ENCODE measurements at places on chromosomes 1 and 21.

DNA sequence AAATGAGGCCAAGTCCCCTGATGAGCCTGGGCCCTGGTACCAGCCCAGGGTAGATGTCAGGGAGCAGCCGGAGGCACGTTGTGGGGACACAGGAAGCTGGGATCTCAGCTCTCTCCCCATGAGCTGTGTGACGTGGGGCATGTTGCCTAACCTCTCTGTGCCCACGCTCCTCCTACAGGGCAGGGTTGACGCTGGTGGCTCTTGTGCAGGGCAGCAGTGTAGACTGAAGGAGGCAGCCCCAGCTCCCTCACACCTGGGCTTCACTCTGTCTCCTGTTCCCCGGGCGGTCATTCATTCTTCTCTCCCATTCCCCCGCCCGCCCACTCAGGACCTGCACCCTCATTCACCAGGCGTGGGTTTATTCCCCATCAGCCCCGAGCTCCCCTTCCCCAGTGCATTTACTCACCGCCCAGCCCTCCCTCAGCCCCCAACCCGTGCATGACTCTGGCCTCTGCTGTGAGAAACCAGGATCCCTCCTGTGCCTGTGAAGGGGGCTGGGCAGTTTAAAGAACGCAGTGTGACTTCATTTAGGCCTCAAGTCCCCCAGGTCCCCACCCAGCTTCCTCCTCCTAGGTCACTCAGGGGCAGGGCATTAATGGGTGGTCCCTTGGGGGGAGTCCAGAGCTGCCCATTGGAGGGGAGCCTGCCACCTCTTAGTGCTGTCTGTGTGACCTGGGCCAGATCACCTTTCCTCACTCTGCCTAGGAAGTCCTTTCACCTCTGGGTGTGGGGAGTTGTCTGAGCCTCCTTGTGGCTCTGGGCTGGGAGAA is 285.7 kb downstream of the PTPRU start:
- no peak for DNase-seq

GRCh38 chr1:188170411-188170810 is 1341.7 kb downstream of the PLA2G4A start:
- DNase-seq: peak; percentile 75

GRCh38 chr1:207619871-207620542 is 24.9 kb upstream of the CR1L start:
- DNase-seq: peak; percentile 43

GRCh38 chr21:42671778-42672593 is 18.6 kb downstream of the PDE9A start:
- peak; percentile 97 for DNase-seq

DNA sequence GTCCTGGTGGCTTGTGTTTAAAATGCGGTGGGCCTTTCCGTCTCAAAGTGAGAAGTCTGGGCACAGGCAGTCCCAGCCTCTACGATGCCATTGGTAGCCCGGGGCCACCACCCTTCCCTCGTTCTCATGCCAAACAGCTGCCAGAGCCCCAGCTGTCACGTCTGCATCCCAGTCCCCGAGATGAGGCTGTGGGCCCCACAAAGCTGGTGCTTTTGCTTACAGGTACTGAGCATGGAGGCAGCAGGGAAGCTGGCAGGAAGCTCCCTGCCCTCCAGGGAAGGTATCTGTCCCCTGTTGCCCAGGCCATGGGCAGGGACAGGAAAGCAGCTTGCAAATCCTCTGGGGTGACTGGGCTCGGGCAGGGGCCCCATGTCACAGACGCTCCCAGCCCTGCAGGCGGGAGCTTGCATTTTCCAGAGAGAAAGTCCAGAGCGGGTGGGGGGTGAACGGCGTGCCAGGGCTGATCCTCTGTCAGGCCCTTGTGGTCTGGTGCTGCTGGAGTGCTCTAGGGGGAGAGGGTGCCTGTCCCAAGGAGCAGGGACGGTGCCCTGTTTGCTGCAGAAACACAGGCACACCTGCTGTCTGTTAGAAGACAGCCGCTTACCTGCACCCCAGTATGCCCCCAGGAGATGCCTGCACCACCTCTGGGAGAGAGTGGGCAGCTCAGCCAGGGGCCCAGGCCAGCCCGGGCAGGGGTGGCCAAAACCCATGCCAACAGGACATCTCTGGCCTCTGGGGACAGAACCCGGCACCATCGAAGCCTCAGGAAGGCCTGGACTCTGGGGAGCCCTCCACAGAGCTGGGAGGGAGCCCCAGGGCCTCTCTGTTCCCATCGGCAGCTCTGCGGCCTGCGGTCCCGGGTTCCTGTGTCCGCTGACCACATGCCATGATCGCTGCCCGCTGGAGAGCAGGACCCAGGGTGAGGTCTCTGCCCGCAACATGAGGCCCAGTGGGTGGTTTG is 45.9 kb downstream of the SLX9 start:
- DNase-seq: no peak

- no peak for DNase-seq
Observed at GRCh38 chr1:18639368-18640055, 8.9 kb downstream of the PAX7 start.

DNA sequence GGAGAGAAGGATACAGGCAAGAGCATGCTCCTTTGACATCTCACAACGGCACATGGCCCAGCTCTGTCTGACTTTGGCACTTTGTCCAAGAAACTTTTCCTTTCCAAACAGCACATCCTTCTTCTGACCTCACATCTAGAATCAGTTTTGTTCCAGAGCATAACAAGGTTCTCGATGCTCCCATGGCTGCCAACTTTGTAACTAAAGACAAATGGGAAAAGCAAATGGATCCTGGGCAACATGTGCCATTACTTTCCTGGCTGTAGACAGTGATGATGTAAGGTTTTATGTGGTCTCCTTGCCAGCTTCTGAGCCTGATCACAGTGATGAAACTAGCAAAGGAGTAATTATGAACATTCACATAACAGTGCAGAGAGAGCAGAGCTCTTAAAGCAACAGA is 171.8 kb upstream of the C1orf87 start:
- DNase-seq: no peak

- DNase-seq: no peak
Observed at GRCh38 chr21:26782331-26782730, 62.9 kb downstream of the ADAMTS1 start.

- DNase-seq: no peak
Observed at GRCh38 chr1:19321071-19321470, 8.9 kb downstream of the SLC66A1 start.

DNA sequence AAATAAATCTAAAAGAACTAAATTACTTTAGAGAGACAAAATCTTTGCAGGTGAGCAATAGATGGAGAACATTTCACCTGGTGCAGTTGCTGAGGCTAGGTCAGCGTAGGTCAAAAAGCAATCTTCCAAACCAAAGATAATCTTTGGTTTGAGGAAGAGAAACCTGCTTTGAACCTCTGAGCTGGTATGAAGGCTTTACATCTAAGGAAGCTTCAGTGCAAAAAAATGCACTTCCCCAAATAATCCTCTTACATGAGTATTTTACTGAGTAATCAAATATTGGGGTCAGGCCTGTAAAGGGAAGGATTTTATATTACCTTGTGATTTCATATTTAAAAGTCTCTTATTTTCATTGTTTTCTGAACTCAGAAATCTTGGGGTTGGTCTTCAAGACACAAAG is 223.6 kb downstream of the SRGAP2C start:
- no peak for DNase-seq

DNA sequence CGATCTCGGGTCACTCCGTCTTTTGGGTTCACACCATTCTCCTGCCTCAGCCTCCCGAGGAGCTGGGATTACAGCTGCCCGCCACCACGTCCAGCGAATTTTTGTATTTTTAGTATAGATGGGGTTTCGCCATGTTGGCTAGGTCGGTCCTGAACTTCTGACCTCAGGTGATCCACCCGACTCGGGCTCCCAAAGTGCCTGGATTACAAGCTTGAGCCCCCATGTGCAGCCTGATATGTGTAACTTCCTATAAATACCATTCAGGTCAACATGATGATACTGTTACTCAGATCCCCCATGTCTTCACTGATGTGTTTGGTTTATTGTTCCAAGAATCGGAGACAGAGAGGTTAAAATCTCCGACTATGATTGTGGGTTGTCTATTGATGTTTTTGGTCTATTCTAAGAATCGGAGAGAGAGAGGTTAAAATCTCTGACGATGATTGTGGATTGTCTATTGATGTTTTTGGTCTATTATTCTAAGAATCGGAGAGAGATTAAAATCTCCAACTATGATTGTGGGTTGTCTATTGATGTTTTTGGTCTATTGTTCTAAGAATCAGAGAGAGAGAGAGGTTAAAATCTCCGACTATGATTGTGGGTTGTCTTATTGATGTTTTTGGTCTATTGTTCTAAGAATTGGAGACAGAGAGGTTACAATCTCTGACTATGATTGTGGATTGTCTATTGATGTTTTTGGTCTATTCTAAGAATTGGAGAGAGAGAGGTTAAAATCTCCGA is 17.0 kb downstream of the C1orf159 start:
- DNase-seq: no peak

- DNase-seq: no peak
Observed at GRCh38 chr1:245875581-245876261, 631.4 kb downstream of the SMYD3 start.

DNA sequence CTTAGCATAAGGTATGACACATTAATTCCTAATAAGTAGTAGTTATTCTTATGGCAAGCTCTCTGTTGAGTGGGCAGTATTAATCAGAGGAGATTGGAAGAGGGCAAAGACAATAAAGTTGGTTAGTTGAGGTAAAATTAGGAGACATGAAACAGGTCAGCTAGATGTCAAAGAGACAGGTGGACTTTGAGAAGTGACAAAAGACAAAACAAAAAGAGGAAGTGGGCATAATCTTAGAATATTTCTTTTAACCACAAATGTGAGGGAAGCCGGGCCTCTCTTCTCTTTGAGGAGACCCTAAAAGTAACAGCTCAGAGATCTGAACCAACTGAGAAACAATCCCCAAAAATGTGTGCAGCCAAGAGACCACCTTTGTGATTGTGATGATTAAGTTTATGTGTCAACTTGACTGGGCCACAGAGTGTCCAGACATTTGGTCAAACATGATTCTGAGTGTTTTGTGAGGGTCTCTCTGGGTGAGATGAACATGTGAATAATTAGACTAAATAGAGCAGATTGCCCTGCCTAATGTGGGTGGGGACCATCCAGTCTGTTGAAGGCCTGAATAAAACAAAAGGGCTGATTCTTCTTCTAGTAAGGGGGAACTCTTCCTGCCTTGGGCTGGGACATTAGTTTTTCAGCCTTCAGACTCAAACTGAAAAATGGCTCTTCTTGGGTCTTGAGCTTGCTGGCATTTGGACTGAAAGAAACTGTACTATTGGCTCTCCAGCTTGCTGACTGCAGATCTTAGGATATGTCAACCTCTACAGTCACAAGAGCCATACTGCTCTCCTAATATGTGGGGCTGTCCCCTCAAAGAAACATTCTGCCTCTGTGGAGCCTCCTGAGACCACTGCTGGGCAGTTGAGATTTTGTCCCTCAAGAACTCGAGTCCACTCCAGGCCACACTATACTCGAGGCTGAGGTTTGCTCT is 40.0 kb downstream of the FCRL5 start:
- no peak for DNase-seq

GRCh38 chr1:12436345-12436658 is 181.7 kb downstream of the DHRS3 start:
- no peak for DNase-seq

- DNase-seq: no peak
Observed at GRCh38 chr1:11397151-11397901, 81.6 kb upstream of the DISP3 start.

GRCh38 chr1:72635719-72636118 is 353.4 kb upstream of the NEGR1 start:
- peak; percentile 17 for DNase-seq

GRCh38 chr21:26405735-26406361 is 167.2 kb downstream of the CYYR1 start:
- DNase-seq: peak; percentile 20

DNA sequence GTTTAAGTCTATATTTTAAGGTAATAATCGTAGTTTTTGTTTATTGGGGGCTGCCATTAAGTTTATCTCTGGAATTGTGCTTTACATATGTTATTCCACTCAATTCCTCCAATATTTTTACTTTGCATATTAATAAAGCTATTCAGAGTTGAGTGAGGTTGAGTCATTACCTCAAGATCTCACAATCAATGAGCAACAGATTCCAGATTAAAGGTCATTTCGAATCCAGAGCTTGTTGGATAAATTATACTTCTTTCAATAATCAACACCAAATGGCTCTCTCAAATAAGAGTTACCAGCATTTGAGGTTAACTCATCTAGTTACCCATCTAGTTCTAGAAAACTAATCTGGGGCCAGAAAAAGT is 16.7 kb downstream of the RGS4 start:
- no peak for DNase-seq

DNA sequence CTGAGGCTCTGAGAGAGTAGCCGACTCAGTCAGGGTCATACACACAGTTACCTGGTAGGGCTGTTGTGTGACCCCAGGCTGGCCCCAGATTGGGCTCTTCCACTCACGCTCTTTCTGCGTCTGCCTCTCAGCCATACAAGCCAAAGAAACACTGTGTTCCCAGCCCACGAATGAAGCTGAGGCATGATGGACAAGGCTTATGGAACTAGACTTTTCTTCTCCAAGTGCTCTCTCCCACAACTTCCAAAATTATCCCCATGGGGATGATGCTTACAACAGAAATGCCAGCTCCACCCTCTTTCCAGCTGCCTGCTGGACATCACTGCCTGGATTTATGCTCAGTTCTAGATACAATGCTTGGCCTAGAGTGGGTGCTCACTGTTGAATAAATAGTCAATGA is 102.8 kb upstream of the JUN start:
- no peak for DNase-seq

- no peak for DNase-seq
Observed at GRCh38 chr1:104387716-104388508, 638.2 kb downstream of the AMY1C start.

DNA sequence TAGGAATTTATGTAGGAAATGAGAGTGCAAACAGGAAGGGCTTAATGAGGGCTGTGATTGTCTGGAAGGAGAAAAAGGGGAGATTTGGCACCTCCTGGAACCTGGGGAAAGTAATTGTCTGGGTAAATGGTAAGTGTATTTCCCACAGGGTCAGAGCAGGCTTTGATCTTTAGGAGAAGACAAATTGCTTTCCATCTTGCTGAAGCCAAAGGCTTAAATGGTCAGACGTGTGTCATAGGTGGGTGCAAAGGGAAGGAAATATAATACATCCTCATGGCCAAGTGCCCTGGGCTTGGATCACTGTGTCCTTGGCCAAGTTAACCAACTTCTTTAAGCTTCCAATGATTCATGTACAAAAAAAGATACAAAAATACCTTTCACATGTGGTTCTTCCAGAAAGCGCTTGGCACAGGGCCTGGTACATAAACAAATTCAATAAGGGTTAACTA is 1.3 kb upstream of the DUSP23 start:
- no peak for DNase-seq

DNA sequence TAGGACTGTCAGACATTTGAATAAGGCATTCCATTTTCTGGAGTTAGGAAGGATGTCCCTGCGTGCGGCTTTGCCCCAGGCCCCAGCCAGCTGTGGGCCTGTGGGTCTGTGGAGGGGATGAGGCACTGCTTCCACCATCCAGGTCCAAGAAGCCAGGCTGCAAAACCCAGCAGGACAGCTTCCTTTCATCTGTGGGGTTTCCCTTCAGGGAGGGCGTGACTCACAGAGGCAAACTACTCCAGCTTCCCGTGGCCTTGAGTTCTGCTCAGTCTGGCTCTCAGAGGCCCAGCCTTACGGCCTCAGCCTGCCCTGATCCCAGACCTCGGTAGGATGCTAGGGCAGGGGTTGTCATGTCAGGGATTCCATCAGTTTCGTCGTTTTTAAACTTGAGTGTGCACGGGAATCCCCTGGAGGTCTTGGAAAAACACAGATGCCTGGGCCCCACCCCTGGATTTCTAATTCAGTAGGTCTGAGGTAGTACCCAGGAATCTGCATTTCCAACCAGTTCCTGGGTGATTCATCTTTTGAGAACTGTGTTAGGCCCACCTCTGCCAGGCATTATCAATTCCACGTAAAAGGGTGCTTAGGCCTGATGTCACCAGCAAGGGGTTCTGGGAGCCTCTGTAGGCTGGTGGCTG is 32.3 kb upstream of the TENT5C start:
- no peak for DNase-seq
